NAMALWA (cell line): ENCODE measurements at places on chromosomes 1 and 21.

DNA sequence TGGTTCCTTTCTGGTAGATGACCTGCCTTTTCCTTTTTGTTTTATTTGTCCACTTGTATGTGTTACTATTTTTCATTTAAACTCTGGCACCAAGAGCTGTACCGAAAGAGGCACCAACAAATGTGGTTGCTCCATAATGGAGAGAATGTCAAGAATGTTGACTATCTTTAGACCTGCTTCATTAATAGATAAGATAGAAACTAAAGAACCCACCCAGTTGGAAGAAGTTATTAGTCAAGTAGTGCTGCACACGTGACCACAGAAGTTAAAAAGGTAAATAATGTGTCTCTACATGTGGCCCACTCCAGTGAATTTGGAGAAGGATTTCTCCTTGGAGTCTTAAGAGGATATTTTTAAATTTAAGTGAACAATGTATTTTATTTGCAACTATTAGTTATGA lies 9.3 kb downstream of the ATP1A1 start:
- DNase-seq: no peak

- DNase-seq: no peak
Measured at GRCh38 chr1:183272390-183272848, 86.4 kb downstream of the LAMC2 start.

DNA sequence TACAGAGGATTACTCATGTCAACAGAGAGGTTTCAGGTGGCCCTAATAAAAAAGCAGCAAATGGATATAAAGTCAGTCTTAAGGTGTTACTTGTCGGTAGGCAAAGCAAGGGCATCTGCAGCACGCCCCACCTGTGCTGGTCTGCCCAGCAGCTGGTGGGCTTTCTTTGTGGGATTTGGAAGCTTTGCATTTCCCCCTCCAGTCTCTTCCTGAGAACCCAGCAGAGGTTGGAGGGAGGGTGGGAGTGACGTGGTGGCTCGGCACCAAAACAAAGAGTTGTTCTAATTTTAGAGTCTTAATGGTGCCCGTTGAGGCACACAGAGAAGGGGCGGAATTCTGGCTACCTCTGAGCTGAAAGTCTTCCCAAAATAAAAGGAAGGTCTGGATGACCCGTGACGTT lies 4.8 kb upstream of the PCBP3 start:
- DNase-seq: no peak

- DNase-seq: no peak
Measured at GRCh38 chr1:15940110-15941043, 35.5 kb downstream of the ZBTB17 start.

DNA sequence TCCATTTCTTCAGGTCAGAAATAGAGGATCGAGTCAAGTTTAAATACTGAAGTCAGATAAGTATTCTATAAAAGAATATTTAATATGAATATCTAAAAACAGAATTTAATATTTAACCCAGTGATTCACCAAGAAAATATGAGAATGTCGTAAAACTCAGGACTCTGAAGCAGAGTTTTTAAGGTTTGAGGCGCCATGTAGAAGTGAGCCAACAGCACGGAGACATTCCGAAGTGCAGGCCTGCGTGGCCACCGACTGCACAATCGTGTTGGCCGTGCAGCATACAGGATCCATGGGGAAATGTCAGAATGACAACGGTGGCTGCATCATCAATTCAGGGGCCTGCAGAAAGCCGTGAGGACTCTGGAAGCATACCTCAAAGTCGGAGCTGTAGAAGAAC lies 23.4 kb downstream of the MRAP start:
- no peak for DNase-seq

DNA sequence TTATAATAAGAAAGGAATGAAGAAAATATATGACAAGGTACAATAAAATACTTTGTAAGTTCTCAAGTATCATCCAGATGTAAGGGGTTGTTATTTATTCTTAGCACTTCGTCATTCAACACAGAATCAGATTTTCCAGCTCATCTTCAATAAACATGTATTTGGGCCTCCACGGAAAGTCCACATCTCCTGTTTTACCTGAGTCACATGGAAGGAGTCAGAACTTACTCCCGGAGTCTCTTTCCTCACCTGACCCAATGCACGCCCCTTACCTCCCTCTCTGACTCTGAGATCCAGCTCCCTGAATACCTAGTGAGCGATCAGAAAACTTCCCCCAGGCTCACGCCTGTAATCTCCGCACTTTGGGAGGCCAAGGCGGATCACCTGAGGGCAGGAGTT lies 1.5 kb upstream of the PMVK start:
- DNase-seq: no peak

GRCh38 chr1:174322202-174322862 lies 125.4 kb upstream of the GPR52 start:
- DNase-seq: no peak

- no peak for DNase-seq
Measured at GRCh38 chr21:37868446-37869295, 47.6 kb downstream of the KCNJ6 start.

DNA sequence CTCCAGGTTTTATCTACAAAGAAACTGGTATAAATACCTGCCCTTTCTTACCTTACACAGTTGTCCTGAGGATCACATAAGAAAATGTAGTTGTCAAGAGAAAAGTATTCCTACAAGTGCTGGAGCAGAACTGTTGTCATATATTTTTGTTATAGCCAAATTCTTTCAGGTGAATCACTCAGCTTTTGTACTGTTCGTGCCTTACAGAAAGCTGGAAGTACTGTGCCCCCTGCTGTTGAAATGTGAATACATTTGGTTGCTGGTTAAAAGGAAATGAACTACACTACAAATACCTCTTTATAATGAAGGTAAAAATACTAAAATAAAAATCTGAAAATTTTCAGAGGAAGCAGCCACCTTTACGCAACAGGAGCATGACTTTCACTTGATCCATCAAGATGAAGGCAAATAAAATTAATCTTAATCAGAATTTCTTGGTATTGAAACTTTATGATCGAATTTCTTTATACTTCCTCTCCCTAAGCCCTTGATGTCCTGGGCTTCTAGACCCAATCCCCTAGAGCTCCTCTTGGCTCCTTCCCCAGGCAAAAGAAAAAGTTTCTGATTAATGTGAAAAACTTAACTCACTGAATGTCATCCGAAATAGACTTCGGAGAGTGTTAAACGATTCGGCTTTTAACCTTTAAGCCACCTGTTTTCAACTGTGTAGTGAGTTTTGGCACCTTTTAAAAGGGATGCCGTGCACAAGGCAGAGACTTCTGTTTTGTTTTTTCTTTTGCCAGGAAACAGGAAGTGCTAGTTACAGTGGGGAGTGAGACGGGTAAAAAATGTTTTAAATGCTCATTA lies 12.5 kb downstream of the CHML start:
- peak; percentile 83 for DNase-seq

DNA sequence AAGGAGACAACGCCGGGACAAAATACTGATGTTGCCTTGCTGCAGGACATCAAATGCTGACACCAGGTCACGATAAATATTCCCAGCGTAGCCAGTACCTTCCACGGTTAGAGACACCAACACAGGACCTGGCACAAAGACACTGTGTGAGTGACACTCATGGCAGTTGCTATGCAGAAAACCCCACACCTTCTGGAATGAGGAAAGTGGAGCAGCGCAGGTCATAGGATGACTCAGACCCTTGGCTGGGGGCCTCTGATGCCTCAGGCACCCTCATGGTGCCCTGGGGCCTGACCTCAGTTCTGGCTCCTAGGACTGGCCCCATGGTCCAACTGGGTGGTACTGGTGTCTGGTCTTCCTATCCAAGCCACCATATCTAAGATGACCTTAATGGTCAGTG lies 7.0 kb downstream of the DCST2 start:
- no peak for DNase-seq

GRCh38 chr1:25183126-25183980 lies 48.9 kb downstream of the SYF2 start:
- DNase-seq: no peak

DNA sequence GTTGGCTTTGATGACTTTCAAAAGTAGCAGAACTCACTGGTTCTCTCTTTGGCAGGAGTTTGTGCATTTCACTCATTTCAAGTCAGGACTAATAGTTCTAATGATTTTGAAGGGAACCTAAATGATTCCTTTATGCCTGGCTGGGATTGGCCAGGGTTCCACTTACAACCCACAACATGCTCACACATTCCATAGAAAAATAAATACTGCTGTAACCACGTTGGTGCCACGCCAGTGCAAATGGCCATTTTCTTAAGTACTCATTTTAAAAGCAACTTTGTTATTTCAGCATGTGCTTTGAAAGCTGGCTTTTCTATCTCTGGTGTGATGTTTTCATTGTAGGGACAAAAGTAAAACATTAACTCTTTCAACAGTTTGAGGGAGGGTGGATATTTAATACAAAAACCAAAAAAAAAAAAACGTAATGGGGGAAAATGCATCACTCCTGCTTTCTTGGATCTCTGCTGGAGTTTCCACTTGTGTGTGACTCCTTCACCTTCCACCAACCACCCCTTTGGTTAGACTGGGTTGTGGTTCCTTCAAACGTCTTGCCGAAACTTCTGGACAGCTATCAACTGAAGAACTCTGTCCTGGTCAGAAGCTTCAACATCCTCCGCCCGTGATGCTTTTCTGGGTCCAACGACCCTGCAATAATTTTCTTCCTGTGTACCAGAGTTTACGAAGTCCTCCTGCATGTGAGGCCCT lies 300.4 kb upstream of the RUNX1 start:
- DNase-seq: no peak

- DNase-seq: no peak
Measured at GRCh38 chr1:24514946-24515345, 12.3 kb downstream of the RCAN3 start.

DNA sequence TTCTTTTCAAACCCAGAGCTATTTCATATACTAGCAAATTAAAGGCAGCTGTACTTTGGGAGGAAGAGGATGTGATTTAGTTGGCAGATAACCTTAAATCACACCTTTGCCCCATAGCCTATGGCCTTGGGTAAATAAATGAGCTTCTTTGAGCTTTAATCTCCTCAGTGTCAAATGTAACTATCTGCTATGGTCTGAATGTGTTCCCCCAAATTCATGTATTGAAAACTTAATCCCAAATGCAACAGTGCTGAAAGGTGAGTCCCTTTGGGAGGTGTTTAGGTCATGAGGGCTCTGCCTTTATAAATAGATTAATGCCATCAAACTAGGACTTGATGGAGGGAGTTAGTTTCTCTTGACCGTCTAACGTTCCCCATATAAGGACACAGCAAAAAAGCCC lies 85.8 kb downstream of the LTN1 start:
- no peak for DNase-seq

DNA sequence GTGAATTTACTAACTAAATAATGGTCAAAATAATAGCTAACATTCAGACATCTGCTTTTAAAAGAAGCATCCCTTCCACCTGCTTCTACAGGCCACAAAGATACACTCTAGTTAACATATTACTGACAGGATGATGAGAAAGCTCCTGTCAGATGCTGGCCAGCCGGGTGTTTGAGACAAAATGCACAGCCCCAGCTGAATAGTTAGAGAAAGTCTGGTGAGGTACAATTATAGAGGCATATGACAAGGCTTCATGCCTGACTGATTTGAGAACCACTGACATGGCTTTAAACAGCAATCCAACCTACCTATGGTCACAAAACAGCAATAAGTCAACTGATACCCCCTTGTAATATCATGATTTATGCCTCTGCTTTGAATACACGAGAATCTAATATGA lies 137.0 kb downstream of the DENND1B start:
- DNase-seq: peak; percentile 22

- no peak for DNase-seq
Measured at GRCh38 chr1:16607433-16607851, 5.9 kb downstream of the NBPF1 start.

DNA sequence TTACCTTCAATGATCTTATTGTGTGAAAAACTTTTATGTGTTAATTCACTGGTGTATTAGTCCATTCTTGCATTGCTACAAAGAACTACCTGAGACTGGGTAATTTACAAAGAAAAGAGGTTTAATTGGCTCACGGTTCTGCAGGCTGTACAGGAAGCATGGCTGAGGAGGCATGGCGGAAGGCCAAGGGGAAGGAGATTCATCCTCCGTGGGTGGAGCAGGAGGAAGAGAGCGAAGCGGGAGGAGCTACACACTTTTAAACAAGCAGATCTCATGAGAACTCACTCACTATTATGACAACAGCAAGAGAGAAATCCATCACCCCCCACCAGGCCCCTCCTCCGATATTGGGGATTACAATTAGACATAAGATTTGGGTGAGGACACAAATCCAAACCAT lies 44.2 kb upstream of the RGS7 start:
- no peak for DNase-seq

DNA sequence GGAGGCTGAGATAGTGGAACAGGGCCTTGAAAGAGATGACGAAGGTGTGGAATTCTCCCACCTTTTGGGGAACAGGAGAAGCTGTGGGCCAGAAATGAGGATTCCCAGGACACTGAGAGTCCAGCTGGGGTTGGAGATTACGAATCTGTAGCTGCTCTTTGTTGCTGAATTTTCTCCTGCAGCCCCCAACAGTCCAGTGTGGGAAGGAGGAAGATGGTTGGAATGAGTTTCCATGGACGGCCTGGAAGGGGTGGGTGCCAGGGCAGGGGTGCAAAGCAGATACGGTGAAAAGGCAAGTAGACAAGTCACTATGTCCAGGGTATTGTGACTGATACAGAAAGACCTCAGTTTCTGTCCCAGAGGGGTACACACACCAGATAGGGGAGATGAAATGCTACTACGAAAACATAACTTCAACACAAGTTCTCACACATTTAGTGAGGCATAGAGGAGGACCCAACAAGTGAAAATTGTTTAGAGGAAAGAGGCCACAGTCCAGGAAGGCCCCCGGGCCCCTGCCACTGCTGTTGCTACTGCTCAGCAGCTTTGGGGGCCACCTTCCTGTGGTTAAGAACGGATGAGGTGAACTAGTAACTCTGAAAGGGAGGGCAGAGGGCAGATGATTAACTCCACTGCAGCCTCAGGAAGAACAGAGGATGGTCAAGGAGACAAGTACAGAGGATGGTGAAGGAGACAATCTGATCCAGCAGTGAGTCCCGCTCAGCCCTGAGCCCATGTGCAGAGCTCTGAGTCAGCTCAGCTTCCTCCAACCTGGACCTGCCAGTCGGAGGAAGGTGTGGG lies 7.3 kb downstream of the CD244 start:
- DNase-seq: no peak

DNA sequence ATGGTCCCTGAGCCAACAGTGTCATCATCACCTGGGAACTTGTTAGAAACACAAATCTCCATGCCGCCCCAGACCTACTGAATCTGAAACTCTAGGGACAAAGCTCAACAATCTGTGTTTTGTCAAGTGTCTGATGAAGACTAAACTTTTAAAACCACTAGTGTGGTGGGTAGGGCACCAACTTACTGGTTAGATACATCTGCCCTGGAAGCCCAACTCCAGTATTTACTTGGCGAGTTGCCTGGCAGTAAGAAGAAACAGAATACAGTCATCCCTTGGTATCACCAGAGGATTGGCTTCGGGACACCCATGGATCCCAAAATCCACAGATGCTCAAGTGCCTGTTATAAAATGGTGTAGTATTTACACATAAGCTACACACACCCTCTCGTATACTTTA lies 367.9 kb upstream of the DUSP10 start:
- no peak for DNase-seq

GRCh38 chr1:203217668-203218067 lies 11.8 kb downstream of the CHIT1 start:
- no peak for DNase-seq

- no peak for DNase-seq
Measured at GRCh38 chr1:156177919-156178654, 15.8 kb upstream of the SLC25A44 start.

GRCh38 chr21:14454016-14455009 lies 71.4 kb upstream of the HSPA13 start:
- no peak for DNase-seq
